ENCODE measurements at places on chromosomes 6 and 20.

DNA sequence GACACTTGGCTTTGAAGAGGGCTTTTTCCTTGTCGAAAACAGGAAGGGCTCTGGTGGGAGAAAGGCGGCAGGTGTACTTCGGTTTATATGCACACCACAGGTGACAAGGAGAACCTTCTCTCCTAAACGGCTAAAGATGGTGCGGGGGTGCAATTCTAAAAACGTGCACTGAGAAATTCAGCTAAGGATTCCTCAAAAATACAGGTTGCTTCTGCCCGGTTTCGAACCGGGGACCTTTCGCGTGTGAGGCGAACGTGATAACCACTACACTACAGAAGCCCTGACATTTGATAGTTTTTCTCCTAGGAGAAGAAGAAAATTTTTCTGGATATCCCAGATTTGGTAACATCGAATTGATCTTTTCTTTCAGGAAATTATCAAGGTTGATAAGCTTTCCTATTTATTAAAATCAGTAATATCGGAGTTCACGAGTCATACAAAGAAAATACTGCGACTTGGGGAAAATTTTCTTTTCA is 32.0 kb downstream of the POM121L2 start:
- no peak for DNase-seq

DNA sequence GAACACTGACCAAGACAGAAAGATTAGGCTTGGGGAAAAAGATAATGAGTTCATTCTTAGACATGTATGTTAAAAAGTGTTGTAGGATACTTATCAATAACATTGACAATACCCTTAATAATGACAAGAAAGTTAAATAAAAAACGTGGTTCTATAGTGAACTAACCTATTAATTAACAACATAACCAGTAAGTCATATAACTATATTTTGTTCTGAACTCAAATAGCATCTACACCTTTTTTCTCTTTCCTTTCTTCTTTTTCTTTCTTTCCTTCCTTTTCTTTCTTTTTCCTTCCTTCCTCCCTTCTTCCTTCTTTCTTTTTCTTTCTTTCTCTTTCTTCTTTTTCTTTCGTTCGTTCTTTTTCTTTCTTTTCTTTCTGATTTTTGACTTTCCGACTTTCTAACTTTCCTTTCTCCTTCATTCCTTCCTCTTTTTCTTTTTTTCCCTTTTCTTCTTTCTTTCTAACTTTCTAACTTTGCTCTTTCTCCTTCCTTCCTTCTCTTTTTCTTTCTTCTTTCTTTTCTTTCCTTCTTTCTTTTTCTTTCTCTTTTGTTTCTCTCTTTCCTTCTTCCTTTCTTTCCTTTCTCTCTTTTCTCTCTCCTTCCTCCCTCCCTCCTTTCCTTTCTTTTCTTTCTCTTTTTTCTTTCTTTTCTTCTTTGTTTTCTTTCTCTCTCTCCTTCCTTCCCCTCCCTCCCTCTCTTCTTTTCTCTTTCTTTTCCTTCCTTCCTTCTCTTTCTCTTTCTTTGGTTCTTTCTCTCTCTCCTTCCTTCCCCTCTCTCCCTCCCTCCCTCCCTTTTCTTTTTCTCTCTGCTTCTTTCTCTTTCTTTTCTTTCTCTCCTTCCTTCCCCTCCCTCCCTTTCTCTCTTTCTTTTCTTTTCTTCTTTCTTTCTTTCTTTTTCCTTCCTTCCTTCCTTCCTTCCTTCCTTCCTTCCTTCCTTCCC is 24.6 kb downstream of the PRSS35 start:
- no peak for DNase-seq

DNA sequence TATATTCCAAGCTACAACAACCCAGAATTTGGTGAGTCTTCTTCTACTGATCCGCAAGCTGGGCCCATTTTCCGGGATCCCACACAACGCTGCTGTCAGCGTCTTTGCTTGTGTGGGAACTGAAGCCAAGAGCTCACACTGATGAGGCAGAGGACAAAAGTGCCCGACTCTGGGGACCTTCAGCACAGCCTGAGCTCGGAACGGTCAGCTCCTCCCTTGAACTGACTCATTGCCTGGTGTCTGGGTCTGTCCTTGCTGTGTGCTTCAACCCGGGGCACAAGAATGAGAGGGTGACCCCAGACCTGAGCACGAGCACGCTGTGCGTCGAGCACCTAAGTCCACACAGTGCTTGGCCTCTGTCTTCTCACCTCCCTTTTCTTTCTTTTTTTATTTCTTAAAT is 33.5 kb downstream of the DACT2 start:
- no peak for DNase-seq

GRCh38 chr20:20462185-20462584 is 94.3 kb downstream of the INSM1 start:
- DNase-seq = no peak

DNA sequence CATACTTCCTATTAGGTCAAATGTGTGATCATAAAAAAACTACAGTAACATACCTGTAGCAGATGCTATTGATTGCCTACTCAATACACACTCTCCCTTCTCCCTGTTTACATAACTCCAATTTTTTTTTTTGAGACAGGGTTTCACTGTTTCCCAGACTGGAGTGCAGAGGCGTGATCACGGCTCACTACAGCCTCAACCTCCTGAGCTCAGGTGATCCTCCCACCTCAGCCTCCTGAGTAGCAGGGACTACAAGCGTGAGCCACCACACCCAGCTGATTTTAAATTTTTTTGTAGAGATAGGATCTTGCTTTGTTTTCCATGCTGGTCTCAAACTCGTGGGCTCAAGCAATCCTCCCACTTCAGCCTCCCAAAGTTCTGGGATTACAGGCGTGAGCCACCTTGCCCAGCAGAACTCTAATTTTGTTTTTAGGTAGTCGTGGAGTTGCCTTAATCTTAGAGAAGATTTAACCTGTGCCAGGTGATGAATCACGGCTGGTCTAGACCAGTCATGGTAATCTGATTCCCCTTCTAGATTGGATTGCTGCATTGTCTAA is 14.0 kb upstream of the KIF3B start:
- DNase-seq = no peak

Data from SJSA1 (cell line).